ENCODE measurements at places on chromosomes 1 and 21.

DNA sequence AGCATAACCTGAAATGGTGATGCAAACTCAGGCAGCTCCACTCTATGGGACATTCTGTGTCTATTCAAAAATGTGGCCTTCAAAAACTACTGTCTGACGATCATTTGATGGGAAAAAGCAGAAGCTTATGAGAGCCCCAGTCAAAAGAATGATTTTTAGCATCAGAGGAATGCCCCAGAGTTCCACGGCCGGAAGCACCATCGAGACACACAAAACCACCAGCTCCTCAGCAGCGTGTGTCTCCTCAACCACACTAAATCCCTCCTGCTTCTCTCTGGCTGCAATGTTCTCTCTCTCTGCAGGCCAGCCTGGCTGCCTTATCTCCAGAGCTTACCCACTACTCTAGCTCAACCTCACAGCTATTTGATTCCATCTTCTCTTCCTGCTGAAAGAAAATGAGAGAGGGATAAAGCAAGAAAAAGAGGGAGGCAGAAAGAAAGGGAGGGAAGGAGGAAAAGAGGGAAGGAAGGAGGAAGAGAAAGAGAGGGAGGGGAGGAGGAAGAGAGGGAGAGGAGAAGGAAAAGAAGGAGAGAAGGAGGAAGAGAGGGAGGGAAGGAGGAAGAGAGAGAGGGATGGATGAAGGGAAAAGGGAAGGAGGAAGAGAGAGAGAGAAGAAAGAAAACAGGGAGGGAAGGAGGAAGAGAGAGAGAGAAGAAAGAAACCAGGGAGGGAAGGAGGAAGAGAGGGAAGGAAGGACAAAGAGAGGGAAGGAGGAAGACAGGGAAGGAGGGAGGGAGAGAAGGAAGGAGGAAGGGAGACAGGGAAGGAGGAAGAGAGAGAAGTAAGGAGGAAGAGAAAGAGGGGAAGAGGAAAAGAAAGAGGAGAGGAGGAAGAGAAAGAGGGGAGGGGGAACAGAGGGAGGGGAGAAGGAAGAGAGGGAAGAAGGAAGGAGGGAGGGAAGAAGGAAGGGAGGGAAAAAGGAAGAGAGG, 33.5 kb upstream of the LAPTM5 start:
- DNase-seq = no peak

- no peak for DNase-seq
Observed at GRCh38 chr1:87004857-87005256, 90.4 kb downstream of the HS2ST1 start.

DNA sequence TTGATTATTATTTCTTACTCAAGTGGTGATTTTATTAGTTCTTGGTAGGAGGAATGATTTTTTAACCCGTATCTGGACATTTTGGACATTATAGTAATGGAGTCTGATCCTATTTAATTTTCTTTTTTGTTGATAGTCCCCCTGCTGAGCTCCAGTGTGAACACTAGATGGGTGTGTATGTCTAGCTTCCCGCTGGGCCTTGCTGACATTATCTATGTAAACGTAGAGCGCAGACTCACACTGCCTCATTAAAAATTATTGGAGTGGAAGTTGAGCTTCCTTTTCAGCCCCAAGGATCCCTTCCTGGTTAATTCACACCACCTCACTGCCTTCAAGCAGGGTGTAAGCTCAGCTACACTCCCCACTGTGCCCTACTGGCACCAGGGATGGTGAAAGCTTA, 467.6 kb upstream of the PKN2 start:
- no peak for DNase-seq

DNA sequence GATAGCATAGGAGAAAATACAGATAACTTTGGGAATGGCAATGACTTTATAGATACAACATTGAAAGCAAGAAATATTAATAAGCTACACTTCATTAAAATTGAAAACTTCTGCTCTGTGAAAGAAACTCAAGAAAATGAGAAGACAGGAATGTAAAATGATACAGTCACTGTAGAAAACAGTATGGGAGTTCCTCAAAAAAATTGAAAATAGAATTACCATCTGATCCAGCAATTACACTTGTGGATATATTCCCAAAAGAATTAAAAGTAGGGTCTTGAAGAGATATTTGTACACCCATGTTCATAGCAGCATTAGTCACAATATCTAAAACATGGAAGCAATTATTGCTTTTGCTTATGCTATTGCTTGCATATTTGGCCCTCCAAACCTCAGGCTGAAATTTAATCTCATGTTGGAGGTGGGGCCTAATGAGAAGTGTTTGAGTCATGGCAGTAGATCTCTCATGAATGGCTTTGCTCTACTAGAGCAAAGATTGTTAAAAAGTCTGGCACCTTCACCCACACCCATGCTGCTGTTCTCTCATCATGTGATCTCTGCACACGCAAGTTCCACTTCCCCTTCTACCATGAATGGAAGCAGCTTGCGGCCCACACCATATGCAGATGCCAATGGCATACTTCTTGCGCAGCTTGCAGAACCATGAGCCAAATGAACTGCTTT, 15.3 kb upstream of the AHCYL1 start:
- DNase-seq = no peak

- no peak for DNase-seq
Observed at GRCh38 chr1:155474146-155474545, 88.5 kb downstream of the ASH1L start.

- no peak for DNase-seq
Observed at GRCh38 chr21:33660406-33660805, 18.1 kb downstream of the ITSN1 start.

DNA sequence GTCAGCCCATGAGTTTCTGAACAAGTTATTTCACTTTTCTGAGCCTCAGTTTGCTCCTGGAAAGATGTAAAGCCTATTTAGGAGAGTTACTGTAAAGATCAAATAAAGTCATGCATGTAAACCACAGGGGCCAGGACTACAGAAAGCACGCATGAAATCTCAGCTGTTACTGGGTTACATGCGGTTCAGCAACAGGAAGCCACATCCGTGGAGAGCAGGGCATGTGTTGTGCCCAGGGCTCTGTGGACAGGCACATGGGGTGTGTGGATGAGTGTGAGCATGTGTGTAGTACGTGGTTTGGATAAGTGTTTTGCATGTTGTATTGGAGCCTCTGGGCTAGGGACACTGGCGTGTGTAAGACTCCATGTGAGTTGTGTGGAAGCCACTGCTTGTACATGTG, 2.2 kb upstream of the EPHA2 start:
- DNase-seq = no peak

DNA sequence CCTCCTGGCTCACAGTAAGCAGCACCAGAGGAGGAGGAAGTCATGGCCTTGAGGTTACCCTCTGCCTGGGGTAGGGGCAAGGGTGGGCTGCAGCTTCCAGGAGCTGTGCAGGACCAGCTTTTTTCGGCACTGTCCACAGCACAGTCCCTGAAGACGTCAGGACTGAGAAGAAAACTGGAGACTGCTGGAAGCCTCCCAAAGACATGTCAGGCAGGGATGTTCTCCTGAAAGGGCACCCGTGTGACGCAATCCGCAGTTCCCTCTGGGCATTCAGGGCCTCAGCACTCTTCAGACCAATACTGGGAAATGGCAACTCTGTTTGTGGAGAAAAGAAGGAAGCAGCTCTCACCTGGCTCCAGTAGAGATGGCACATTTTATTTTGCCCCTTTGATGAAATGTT, 64.8 kb upstream of the TENT5C start:
- peak; percentile 43 for DNase-seq

- no peak for DNase-seq
Observed at GRCh38 chr1:243493156-243494129, 237.6 kb downstream of the SDCCAG8 start.

Data from left cardiac atrium (tissue), 4 donors.